ENCODE measurements at places on chromosomes 2 and 18.

DNA sequence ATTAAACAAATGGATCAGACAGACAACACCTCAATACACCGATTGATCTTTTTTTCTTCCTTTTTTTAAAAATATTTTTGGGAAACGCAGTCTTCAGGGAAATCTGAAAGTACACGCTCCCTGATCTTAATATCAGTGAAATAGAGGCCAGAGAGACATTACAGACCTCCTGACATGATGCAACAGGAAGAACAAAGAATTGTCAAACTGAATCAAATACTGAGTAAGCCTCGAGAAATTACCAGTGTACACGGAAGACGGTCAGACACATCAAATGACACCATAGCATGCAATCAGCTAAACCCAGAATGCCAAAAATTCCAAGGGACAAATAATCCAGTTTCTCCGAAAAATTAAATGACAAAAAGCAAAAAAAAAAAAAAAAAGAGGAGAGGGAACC is 80.2 kb upstream of the NFU1 start:
- no peaks in the 10 kb centered on the region for H3K27me3 ChIP-seq
- no peak overlapping the region for H3K27ac ChIP-seq
- H3K4me3 ChIP-seq = no peak overlapping the region

- H3K36me3 ChIP-seq = no peaks in the 10 kb centered on the region
- peaks cover 23% of the 10 kb centered on the region for H3K4me1 ChIP-seq
- H3K4me3 ChIP-seq = no peak overlapping the region
- ATAC-seq = no peak
Observed at GRCh38 chr2:231663458-231664212, 44.7 kb upstream of the PTMA start.

- no peak overlapping the region for H3K27ac ChIP-seq
- no peaks in the 10 kb centered on the region for H3K36me3 ChIP-seq
- H3K27me3 ChIP-seq = peaks cover 7% of the 10 kb centered on the region
- no peak overlapping the region for H3K4me3 ChIP-seq
- peak; percentile 68 for ATAC-seq
Observed at GRCh38 chr2:177763531-177764265, 308.9 kb downstream of the PDE11A start.

GRCh38 chr2:191995285-191995684 is 148.4 kb upstream of the CAVIN2 start:
- H3K36me3 ChIP-seq = no peaks in the 10 kb centered on the region

DNA sequence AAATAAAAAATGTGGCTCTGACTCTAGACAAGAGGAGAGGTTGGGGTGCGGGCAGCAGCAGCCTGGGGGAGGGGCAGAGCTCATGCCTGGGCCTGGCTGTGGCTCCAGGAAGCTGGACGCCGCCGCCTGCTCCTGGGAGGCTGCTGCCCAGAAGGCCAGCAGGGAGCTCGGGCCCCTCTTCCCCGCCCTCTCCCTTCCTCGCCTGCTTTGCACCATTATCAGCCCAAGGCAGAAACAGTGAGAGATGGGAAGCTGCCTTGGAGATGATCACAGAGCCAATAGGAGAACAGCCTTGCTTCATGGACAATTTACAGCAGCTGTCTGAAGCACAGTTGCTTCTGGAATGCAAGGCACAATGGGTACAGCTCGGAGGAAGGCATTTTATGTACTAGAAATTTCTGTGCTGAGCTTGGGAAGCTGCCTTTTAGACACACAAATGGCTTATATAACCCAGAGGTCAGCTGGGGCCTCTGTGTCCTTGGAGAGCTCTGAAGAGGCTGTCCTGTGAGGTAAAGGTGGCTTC is 55.3 kb upstream of the AFF3 start:
- H3K4me1 ChIP-seq = peaks cover 44% of the 10 kb centered on the region
- ATAC-seq = peak; percentile 82
- H3K36me3 ChIP-seq = no peaks in the 10 kb centered on the region
- H3K27ac ChIP-seq = peak overlapping the region; percentile 86

GRCh38 chr2:157891643-157892041 is 15.5 kb upstream of the ACVR1 start:
- ATAC-seq = no peak
- H3K4me1 ChIP-seq = no peaks in the 10 kb centered on the region
- no peaks in the 10 kb centered on the region for H3K27me3 ChIP-seq
- H3K36me3 ChIP-seq = no peaks in the 10 kb centered on the region

DNA sequence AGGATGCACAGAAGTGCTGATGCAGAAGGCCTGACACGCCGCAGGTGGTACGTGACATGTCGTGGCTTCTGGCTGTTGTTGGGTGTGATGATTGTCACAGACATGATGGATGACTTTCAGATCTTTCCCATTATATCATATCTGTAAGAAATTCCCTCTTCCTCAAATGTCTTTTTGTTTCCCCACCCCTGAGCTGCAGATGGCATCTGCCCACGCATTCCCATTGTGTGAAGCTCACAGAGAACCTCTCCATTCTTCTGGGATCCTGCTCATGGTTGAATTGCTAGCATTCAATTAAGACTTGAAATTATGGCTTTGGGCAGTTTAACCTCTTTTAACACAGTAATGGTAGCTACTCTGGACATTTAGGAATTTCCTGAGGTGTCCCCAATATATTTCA is 28.3 kb upstream of the EPHA4 start:
- H3K27ac ChIP-seq = no peak overlapping the region
- no peak for ATAC-seq
- H3K36me3 ChIP-seq = no peaks in the 10 kb centered on the region
